ENCODE measurements at places on chromosomes 11 and 22. TPM values are rescaled to one million over a fixed set of nuclear protein-coding genes. Genes with fewer than 3 reads are reported as not detected.

The MCAT gene
- 21.6 TPM for total RNA-seq

The NXPE2 gene
- total RNA-seq: 0.39 TPM

The MB gene
- 2.3 TPM for total RNA-seq

The APOA5 gene
- total RNA-seq: not detected

The RASGRP2 gene
- not detected for total RNA-seq

The LAYN gene
- total RNA-seq: 10.9 TPM

The SEC14L6 gene
- not detected for total RNA-seq

The RTCB gene
- 74.9 TPM for total RNA-seq

The TIGD3 gene
- 0.24 TPM for total RNA-seq

The OR9Q2 gene
- total RNA-seq: not detected

The C22orf42 gene
- not detected for total RNA-seq

The ADAMTS8 gene
- not detected for total RNA-seq

The CHCHD10 gene
- 13.9 TPM for total RNA-seq

The ROM1 gene
- 3.6 TPM for total RNA-seq

The BID gene
- total RNA-seq: 36.7 TPM

The BDNF gene
- 4.9 TPM for total RNA-seq

- no peak for DNase-seq
Observed at GRCh38 chr11:66116576-66117361, 46.7 kb downstream of the PACS1 start.

- DNase-seq: peak; percentile 10
Observed at GRCh38 chr11:99739464-99740089, 718.8 kb downstream of the CNTN5 start.

DNA sequence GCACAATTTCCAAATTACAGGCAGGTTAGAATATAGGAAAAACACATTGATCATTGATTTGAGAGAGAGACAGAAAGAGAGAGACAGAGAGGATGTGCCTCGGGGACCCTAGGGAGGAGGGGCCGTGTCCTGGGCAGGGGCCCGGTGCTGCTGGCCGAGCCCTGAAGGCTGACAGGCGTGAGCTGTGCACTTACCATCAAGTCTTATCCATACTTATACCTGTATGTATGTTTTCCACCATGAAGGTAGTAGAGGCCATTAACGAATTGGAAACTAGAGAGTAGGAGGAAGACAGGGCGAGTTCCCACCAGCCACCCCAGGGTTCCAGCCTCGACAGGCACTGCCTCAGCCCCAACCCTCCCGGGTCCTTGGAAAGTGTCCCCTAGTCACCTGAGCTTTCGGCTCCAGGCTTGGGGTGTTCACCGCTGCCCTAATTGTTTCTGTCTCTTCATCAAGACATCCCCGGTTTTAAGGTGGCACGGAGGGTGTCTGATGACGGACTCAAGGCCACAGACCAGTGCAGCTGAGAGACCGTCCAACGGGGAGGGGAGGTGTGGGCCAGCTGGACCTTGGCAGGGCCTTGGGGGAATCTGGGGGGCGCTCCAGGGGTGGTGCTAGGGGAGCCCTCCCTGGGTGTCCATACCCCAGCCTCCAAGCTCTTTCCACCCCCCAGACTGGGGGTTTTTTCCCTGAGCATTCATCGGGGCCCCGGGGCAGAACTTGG is 431.3 kb downstream of the TBC1D22A start:
- no peak for DNase-seq

- no peak for DNase-seq
Observed at GRCh38 chr11:10038521-10039302, 255.3 kb downstream of the SBF2 start.

DNA sequence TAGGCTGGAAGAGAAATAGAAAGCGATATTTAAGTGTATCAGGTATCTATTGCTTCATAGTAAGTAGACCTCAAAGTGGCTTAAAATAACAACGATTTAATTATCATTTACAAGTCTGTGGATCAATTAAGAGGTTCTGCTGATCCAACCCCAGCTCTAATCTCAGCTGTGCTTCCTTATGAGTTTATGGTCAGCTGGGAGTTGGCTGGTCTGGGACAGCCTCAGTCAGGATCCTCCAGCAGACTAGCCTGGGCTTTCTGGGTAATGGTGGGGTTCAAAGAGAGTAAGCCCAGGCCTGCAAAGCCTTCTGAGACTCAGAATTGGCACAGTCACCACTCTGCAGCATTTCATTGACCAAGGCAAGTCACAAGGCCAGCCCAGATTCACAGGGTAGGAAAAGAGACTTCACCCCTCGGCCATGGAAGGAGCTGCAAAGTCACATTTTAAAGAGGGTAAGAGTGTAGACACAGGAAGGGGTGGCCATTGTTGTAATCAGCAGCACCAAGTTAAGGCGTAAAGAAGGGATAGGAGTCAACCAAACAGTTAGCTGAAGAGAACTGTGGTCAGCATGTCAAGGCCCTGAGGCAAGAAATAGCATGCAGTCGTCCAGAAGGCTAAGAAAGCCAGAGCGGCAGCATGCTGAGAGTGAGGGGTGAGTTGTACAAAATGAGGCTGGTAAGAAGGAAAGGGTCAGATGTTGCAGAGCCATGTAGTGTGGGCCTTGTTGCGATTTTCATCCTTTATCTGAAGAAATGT is 168.2 kb downstream of the ETS1 start:
- peak; percentile 83 for DNase-seq

GRCh38 chr11:66277471-66278362 is at the start of gene CNIH2:
CNIH2 (plus strand) TSS chr11:66278175; CDS start chr11:66278457, 282 bp downstream.
- DNase-seq: no peak

DNA sequence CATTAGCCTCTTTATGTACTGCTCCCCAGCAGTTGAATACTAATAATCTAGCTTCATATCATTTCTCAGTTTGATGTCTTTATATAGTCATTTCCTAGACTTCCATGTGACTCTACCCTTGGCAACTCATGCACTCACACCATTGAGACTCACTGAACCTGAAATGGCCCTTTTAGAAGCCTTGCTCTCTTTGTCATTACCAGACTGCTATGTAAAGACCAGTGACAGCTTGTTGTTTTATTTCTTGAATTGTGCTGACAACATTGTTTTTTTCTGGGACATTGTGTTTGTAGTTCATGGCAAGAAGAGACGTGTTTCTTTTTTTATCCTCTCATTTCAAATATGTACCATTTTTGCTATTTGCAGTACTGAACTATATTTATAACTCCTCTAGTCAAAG is 256.5 kb downstream of the CNTN5 start:
- DNase-seq: no peak

- DNase-seq: no peak
Observed at GRCh38 chr11:74462631-74463030, 4.7 kb downstream of the KCNE3 start.

GRCh38 chr22:27220339-27220738 is 563.0 kb downstream of the MIAT start:
- peak; percentile 87 for DNase-seq

DNA sequence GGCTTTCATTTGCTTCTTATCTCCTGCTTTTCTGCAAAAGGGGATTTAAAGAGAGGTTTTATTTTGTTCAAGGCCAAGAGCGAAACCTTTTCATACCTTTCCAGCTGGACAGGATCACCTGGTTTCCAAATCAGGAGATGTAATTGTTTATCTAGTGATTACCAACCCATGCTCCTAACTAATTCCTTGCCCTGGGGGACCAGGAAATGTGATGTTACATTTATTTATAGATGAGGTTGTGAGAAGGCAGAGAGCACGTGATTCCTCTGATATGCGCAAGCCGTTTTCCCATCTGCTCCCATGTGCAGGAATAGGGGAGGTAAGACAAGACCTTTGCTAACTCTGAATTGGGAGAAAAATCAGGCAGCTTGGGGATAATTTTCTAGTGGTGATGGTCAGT is 507.2 kb upstream of the LARGE1 start:
- no peak for DNase-seq

- DNase-seq: no peak
Observed at GRCh38 chr11:69705901-69706787, 2.3 kb upstream of the FGF19 start.

DNA sequence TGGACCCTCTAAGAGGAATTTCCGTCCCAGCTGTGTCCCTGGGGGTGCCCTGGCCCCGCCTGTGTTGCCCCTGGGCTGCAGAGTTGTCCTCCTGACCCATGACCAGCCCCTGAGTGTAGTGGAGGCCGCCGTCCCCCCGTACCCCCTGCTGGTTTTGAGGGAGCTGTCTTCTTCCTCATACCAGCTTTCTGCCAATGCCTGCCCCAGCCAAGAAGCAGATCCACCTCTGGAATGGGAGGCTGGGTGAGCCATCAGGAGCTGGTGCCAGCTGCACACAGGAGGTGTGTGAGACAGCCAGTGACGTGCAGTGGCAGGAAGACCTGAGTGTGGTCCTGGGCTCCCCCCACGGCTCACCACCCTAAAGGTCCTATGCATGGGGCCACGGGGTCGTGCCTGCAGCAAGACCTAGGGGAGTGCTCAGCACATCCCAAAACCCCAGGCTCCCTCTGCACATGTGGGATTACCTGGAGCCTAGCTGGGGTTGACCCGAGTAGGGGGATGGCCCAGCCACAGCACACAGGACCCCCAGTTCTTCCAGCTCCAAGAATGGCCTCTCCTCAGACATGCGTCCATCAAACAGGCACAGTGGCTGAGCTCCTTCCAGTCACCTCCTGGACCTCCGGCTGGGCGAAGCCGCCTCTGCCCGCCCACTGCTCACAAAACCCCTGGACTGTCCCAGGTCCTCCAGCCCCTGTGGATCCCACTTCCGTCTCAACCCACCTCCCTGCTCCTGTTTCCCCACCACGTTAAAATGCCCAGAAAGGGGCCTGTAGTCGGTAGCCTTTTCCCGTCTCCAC is 647.6 kb downstream of the BRD1 start:
- DNase-seq: no peak

DNA sequence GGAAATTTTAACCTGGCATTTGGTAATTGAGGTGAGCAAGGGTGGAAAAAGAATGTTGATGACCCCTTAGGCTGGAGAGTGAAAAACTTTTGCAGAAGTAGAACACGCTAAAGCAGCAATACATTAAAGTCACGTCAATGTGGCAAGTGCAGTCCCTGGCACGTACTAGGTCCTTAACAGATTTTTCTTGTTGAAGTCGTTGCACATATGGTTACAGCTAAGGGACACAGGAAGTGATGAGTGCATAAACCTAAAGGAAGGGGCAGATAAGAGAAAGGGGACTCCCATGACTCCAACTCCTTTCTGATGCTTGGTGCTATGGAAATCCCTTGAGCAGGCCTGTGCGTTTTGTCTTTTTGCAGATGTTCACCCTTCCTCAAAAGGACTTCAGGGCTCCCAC is 1.2 kb downstream of the ACCS start:
- no peak for DNase-seq

- DNase-seq: peak; percentile 17
Observed at GRCh38 chr11:19370100-19370861, 129.5 kb upstream of the E2F8 start.

- DNase-seq: no peak
Observed at GRCh38 chr22:44396021-44396726, 83.4 kb upstream of the SHISAL1 start.

DNA sequence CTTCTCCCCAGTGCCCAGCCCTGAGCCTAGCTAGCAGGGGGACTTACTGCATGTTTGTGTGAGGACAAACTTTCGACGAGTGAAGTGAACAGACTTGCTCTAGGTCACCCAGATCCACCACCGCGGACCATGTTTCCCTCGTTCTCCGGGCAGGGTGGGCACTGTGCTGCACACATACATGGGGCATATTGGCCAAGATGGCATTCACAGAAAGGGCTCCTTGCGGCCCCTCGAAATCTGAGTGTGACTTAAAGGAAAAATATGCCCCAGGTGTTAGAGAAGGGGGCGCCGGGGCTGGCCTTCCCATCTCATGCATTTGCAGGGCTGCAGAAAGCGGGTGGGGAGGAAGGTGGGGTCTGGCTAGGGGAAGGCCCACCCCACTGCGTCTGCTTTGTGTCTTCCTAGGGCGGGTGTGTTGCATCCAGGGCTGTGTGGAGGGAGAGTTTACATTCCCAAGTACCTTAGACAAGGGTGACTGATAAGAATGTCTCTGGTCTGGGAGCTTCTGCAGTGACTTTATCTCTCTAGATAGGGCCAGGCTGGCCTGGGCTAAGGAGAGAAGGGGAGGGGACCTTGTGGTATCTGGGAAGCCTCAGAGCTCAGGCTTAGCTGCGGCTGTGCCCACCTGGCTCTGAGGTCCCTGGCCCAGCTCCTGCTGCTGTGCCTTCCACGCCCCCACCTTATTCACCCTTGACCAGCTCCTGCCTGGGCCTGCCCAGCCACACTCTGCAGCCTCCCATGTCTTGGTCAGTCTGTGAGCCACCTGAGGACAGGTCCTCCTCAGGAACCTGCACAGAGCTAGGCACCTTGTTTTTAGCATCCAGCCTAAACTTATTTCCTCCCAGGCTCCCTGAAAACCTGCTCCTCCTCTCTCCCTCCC is 45.8 kb downstream of the LRRC32 start:
- DNase-seq: no peak

- DNase-seq: peak; percentile 77
Observed at GRCh38 chr22:34877506-34877905, 188.5 kb upstream of the ISX start.

GRCh38 chr22:49999063-49999945 is 13.3 kb downstream of the IL17REL start:
- no peak for DNase-seq

DNA sequence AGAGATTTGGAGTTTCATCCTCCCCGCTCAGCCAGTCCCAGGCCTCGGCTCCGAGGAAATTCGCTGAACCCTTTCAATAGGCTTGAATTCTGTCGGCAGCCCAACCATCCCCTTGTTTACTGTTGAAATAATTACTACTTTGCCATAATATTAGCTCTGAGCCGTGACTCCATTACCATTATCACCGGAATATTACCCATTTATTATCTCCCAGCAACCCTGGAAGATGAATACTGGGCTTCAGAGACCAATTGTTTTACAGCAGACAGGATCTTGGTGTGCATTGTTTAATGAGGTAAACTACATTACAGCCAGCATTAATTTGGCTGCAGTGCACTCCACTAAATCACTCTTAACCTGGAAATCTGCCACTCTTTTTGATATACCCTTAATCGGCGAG is 867.4 kb downstream of the NTM start:
- no peak for DNase-seq

GRCh38 chr11:131446590-131447275 is 76.3 kb downstream of the NTM start:
- DNase-seq: no peak

DNA sequence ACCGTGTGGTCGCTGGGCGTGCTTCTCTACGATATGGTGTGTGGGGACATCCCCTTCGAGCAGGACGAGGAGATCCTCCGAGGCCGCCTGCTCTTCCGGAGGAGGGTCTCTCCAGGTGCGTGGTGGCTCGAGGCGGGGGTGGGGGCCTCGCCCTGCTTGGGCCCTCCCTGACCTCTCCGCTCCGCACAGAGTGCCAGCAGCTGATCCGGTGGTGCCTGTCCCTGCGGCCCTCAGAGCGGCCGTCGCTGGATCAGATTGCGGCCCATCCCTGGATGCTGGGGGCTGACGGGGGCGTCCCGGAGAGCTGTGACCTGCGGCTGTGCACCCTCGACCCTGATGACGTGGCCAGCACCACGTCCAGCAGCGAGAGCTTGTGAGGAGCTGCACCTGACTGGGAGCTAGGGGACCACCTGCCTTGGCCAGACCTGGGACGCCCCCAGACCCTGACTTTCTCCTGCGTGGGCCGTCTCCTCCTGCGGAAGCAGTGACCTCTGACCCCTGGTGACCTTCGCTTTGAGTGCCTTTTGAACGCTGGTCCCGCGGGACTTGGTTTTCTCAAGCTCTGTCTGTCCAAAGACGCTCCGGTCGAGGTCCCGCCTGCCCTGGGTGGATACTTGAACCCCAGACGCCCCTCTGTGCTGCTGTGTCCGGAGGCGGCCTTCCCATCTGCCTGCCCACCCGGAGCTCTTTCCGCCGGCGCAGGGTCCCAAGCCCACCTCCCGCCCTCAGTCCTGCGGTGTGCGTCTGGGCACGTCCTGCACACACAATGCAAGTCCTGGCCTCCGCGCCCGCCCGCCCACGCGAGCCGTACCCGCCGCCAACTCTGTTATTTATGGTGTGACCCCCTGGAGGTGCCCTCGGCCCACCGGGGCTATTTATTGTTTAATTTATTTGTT is 2.4 kb downstream of the PIM3 start:
- no peak for DNase-seq

GRCh38 chr22:23470811-23471389 is 109.2 kb downstream of the IGLL1 start:
- no peak for DNase-seq
